ENCODE measurements at places on chromosomes 1 and 21.

- DNase-seq, result no peak
These were observed 39.1 kb upstream of the CDC42BPA start for GRCh38 chr1:227357171-227357926.

GRCh38 chr1:160883581-160884513 is 1.1 kb downstream of the ITLN1 start:
- DNase-seq, result no peak

DNA sequence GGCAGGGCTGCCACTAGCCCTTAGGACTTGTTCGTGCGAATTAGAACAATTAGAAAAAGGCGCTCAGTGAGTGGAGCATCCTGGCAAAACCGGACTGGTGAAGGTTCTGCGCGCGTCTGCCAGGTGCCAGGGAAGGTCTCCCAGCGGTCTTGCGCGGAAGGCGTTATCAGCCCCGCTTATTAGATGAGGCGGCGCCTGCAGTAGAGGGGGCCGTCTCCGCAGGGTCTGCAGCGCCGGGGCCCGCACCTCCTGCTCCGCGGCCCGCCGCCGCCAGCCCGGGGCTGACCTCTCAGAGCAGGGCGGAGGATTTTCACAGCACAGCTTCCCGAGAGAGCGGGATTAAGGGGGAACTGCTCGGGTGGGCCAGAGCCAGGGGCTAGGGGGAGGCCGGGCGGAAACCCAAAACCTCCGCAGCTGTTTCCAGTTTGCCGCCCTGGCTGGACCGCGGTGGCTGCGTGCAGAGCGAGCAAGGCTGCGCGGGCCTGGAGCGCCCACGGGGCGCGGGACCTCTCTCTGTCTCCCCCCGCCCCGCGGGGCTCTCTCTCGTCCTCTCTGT is 155.2 kb downstream of the FOXD2 start:
- DNase-seq, result no peak

GRCh38 chr1:226981838-226982237 is 41.7 kb downstream of the COQ8A start:
- no peak for DNase-seq

GRCh38 chr1:231952154-231952553 is 325.6 kb downstream of the DISC1 start:
- no peak for DNase-seq

- no peak for DNase-seq
These were observed 3.3 kb downstream of the MAPKAPK2 start for GRCh38 chr1:206687915-206688442.

DNA sequence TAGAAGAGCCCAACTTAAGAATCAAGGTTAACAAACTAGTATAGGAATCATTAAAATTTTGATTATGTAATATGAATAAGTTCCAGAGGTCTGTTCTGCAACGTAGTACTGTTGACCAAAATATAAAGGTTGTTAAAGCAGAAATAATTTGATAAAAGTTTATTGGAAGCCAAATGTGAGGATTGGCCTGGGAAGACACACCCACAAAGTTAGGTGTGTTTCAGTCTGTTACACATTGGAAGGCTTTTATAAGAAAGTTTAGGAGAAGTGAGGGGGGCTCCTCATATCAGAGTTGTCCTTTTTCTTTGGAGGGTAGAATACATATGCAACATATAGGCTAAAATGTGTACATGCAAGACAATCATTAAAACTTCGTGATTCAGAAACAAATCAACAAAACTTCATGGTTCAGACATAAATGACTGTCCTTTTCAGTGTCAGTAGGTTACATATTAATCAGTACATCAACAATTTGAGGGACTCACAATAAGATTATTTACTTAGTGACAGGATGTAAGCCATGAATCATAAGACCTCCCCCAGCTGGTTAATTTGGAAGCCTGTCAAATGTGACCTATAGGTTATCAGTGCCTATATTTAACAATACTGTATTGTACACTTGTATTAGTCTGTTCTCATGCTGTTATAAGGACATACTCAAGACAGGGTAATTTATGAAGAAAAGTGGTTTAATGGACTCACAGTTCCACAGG is 245.0 kb upstream of the B3GALT2 start:
- no peak for DNase-seq

DNA sequence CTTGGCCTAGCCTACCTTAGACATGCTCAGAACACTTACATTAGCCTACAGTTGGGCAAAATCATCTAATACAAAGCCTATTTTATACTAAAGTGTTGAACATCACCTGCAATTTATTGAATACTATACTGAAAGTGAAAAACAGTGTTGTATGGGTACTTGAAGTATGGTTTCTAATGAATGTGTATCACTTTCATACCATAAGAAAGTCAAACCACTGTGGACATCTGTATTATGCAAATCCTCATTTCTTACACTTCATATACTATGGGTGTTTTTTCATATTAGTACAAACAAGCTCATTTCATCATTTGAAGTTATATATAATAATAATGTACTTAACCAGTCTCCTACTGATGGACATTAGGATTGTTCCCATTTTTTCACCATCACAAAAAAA is 41.2 kb downstream of the TDRD5 start:
- no peak for DNase-seq

GRCh38 chr21:34642211-34643075 is 26.4 kb upstream of the CLIC6 start:
- DNase-seq, result no peak

DNA sequence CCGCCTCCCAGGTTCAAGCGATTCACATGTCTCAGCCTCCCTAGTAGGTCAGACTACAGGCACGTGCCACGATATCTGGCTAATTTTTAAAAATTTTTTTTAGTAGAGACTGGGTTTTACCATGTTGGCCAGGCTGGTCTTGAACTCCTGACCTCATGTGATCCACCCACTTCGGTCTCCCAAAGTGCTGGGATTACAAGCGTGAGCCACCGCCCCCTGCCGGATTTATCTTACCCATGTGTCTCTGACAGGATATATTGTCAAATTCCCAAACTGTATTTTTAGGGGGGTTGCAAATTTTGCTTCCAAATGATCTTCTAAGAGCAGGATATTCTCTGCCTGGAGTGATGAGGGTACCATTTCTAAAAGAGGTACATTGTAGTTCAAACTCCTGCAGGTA is 74.3 kb downstream of the KIF26B start:
- no peak for DNase-seq

DNA sequence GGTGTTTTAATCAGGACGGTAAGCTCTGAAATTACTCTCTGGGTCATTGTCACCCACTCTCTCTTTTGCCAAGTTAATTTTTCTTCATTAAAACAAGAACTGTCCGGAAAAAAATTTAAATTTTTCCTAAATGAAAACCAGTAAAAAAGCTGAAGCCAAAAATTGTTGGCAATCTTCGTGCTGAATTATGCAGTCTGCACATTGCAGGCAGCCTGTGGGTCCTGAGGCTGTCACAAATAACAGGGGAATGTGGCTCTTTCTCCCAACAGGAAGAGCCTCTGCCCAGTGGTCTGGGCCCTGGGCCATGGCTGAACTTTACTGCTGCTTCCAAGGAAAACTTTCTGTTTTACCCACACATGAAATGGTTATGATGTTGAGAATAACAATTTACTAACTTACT is 153.9 kb upstream of the SPAG17 start:
- DNase-seq, result no peak

DNA sequence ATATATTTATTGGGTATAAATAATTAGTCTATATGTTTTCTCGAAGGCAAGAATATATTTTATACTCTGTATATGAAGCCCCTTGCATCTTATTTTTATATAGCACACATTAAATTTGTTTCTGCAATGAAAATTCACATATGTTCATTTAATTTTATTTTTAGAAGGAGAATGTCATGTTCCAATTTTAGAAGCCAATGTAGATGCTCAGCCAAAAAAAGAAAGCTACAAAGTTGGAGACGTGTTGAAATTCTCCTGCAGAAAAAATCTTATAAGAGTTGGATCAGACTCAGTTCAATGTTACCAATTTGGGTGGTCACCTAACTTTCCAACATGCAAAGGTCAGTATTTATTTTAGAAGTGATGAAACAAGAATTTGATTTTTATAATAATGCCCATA is 16.6 kb downstream of the CFHR5 start:
- no peak for DNase-seq

GRCh38 chr1:209353053-209353452 is 230.5 kb upstream of the CAMK1G start:
- DNase-seq, result no peak

DNA sequence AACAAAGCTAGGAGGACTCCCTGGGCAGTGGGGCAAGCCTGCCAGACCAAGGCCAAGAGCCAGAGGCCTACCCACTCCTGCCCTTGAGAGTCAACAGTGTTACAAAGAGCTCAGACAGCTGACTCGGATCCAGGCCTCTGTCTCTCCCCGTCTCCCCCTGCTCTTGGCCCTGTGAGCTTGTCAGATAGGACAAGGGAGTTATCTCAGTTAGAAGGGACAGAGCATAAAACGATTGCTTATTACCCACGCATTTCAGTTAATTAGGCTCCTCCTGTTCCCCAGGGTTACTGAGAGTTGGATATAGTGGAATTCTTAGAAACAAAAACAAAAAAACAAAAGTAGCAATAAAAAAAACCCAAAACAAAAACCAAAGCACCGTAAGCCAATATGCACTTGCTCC is 1.3 kb downstream of the SLC41A1 start:
- DNase-seq, result no peak

GRCh38 chr1:59126366-59126765 is 170.5 kb upstream of the FGGY start:
- no peak for DNase-seq

- DNase-seq, result no peak
These were observed 31.0 kb downstream of the CC2D1B start for GRCh38 chr1:52334906-52335528.

Measured in esophagus squamous epithelium (tissue), 5 donors.